ENCODE measurements at places on chromosomes 7 and 10.

DNA sequence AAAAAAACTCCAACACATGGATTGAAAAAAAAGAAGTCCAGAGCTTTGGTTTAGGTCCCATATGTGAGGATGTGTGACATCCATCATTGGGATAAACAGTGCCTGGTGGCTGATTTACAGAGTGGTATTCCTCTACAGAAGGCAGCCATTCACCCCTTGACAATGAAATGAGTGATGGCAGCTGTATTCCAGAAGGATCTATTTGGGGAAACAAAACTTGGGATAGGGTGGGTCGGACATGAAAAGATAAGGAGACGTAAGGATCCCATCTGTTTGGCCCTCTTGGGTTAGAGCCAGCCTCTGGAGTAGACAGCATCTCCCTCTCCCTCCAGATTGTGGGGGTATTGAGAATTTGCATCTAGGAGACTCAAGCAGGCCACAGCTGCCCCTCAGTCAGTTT lies 15.2 kb upstream of the CREB5 start:
- DNase-seq: no peak

- DNase-seq: no peak
Observed at GRCh38 chr7:150948791-150949251, 29.3 kb downstream of the KCNH2 start.

DNA sequence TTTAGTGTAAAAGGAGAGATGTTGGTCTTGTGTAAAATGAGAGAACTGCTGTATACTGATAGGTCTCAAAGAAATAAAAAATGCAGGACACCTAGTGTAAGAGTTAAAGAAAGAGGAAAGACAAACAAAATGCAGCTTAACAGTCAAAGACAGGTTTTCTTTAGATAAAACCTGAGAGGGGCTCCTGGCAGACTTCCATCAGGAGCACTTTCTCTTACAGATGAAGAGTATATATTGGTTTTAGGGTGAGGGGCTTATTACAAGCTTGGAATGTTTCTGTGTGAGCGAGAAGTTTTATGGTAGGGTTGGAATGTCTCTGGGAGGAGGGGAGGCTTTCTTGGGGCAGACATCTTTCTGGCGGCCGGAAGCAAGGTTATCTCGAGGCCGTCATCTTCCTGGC lies 16.2 kb downstream of the ACBD7 start:
- DNase-seq: no peak

DNA sequence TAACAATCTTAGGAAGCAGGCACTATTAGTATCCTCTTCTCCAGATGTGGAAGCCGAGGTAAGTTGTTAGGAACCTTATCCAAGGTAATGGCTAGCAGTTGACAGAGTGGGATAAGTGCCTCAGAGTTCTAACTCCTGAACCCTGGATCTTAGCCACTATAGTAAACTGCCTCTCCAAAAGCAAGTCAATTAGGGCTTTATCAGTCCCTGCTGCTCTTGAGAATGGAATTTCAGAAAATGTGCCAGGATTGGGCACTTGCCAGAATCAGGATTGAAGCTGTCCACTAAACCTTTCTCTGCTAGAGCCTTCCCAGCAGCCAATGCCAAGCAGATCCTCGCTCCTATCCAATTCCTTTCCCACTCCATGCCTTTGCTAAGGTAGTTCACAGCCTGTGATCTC lies 777.5 kb upstream of the POM121L12 start:
- no peak for DNase-seq

DNA sequence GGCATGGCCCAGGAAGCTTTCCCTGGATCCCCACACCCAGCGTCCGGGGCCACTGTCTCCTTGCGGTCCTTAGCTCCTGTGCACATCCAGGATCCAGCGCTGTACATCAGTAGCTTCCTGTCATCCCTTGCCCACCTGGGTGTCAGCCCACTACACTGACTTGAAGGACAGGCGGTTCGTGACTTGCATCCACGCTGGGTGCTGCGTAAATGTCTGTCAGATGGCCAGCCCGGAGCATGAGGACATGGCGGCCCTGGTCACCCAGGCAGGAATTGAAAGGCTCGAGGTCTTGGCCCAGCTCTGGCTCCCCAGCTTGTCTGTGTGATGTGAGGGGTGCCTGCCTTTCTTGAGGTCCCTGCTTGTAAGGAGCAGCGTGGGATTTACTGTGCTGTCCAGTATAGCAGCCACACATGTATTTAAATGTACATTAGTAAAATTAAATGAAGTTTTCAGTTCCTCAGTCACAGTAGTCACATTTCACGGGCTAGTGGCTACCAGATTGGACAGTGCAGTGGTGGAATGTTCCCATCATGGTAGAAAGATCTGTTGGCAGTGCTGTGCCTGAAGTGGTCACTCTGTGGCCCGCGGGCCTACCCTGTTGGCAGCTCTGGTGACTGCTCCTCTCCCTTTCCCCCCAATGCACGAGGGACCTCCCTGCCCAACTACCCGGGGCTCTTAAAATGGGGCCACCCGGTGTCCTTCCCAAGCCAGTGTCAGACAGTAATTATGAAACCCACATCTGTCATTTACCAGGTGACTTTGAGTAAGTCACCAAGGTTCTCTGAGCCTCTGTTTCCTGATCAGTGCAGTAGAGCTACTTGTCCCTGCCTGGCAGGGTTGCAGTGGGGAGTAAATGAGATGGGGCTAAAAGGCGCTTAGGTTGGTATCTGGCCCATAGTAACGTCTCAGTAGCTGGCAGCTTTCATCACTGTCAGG lies 97.8 kb upstream of the PPIF start:
- DNase-seq: no peak

DNA sequence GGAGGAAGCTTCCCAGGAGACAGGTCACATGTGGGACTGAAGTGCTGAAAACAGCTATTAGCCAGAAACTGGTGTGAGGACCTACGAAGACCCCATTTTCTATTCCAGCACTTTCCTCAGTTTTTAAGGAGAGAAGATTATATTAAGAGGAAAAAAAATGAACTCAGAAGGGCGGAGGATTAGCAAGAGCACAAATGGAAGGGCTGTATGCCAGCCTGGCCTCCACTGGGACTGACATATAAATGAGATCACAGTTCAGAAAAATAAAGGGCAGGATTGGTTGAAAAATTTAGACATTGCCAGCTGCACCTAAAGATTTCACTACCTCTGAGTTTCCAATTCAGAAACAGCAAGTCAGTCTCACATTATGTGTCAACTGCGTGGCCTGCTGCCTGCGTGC lies 53.0 kb downstream of the GSDME start:
- DNase-seq: no peak

DNA sequence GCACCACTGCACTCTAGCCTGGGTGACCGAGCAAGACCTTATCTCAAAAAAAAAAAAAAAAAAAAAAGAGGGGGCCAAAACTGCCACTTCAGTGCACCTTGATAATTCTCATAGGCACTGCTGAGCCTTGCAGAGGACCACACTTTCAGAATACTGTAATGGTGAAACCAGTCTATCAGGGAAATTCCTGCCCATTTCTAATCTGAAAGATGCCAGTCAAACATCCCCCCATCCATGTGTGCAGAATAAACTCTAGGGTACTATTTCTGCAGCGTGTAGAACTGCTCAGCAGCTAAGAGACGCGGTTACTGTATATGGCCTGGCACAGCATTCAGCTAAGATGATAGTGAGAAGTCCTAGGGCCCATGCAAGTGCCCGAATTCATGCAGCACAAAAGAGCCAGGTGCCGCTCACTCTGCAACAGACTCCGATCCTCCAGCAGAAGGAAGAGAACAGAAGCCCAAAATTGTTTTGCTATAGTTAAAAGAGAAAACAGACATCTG lies 286.8 kb upstream of the KLF14 start:
- no peak for DNase-seq
